CD4-positive, alpha-beta T cell treated with Interleukin-2 at 100 ng/mL for 4 hours (primary cell): ENCODE measurements at places on chromosomes 4 and X.

- no peak for DNase-seq
These were observed 1.8 kb downstream of the ZIC3 start for GRCh38 chrX:137567682-137568232.

DNA sequence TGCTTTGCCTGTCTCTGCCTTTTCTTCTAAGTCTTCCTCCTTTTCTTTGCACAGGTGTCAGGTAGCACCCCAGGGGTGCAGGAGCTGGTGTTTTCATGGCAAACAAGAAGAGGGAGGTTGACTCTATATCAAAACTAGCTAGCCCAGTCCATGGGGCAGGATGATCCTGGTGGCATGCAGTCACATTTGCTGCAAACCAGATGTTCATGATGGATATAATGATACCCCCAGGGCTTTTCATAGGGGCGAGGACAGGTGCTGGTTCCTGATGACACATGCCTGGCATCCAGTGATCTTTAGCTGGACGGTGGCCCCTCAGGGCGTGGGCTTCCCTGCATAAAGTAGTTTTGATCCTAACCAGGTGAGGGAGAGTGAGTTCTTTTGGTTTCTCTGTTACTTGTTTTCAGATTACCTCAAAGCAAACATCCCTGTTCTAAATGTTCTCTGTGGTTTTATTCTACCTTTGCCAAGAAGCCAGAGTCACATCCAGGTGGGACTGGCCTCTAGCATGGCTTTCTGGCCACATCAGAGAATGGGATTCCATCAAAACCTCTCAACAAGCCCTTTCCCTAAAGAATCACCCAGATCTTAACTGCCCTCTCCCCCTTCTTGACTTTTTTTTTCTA is 11.2 kb upstream of the UBA6 start:
- DNase-seq, result no peak

- no peak for DNase-seq
These were observed 6.1 kb upstream of the MSX1 start for GRCh38 chr4:4853371-4853823.

- no peak for DNase-seq
These were observed 9.5 kb upstream of the QRFPR start for GRCh38 chr4:121390335-121390734.

- no peak for DNase-seq
These were observed 4.0 kb upstream of the HSPA4L start for GRCh38 chr4:127778102-127778501.

GRCh38 chrX:78624962-78625909 is 33.9 kb downstream of the RTL3 start:
- no peak for DNase-seq

DNA sequence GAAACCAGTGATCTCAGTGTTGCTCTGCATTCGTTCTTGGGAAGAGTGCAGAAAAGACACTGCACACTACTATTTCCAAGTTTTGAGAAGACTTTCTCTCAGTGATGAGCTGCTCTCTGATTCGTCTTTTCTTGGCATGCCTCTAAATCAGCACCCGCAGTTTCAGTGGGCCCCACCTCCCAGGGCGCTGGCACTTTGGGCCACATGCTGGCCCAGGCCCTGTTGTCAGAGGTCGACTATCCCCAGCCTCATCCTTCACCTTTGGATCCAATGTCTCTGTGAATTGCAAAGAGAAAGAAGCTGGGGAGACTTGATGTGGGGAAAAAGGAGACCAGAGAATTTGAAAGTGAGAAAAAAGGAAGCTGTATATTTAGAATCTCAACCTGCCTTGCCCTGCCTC is 644.1 kb upstream of the PITX2 start:
- no peak for DNase-seq

GRCh38 chrX:4825550-4825949 is 1112.1 kb upstream of the PRKX start:
- DNase-seq, result no peak
